Epithelial cell of esophagus (primary cell): ENCODE measurements at places on chromosomes 2 and 18.

GRCh38 chr2:37711831-37712230, 40.4 kb upstream of the CDC42EP3 start:
- DNase-seq: peak; percentile 69

- DNase-seq: peak; percentile 67
Observed at GRCh38 chr2:241877989-241878970, 8.8 kb downstream of the RTP5 start.

- DNase-seq: no peak
Observed at GRCh38 chr2:56500317-56500716, 316.5 kb downstream of the CCDC85A start.

DNA sequence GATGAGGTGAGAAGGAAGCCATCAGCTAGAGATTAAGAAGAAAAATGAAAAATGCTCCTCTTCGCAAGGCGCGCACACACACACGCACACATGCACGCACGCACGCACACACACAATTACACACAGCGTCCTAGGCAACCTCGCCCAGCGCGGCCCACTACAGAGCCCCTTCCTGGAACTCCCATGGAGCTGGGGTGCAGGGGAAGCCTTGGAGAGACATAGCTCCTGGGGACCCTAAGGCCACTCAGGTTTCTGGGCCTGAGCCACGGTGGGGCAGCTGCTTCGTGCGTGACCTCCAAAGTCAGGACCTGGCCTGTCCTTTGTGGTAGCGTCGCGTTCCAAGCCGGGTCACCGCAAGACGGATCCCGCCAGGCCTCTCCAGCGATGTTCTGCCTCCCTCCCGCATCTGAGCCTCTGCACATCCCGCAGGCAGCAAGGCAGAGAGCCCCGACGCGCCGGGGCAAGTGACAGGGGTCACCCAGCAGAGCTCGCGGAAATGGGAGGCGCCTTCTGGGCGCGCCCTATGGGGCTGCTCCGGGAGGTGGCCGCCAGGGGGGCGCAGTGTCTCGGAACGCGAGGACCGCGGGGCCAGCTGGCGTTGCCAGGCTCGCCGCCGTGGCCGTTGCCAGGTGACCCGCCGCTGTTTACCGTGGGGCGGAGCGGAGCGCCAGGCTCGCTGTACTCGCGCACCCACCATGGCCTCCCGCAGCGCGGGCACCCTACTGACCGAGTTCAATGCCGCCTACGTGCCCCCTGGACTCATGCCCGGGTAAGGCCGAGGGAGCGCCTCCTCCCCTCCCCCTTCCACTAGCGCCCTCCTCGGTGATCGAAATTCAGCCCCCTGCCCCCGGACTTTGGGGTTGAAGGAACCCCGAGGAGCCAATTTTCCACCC, 79.0 kb downstream of the CIB4 start:
- DNase-seq: peak; percentile 30

- DNase-seq: no peak
Observed at GRCh38 chr2:223652902-223653301, 50.7 kb upstream of the SCG2 start.

DNA sequence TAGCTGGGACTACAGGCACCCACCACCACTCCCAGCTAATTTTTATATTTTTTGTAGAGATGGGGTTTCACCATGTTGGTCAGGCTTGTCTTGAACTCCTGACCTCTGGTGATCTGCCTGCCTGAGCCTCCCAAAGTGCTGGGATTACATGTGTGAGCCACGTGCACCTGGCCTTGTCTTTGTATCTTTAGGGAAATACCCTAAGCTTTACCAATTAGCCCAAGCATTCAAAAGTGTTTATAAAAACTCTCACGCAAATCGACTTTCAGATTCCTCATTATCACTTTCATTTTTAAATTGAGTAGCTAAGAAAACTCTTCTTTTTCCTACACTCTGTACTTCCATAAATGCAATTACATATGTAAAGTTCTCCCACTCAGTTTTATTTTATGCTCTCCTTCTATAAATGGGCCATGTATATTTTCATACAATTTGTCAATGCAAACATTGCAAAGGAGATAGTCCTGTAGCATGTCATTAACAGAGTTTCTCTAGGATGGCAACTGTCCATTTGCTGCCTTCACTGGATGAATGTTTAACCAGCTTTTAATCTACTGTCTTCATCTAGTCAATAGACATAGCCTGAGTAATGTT, 326.2 kb upstream of the LRATD1 start:
- no peak for DNase-seq

DNA sequence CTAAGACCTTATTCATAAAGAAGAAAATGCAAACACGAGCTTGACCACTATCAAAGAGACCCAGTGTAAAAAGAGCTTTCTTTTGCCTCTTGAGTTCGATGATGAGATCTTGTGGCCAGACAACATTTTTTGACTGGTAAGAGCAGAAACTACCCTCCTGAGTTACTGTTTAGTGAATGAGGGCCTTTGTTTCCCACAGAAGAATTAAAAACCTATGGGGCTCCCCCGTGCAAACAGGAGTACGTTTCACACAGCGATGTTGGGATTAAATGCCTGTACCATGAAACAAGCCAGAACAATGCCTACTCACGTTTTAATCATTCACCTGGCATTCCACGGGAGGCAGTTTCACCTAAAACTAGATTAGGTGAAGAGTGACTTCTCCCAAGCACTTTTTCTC, 36.0 kb downstream of the MYCN start:
- peak; percentile 3 for DNase-seq

DNA sequence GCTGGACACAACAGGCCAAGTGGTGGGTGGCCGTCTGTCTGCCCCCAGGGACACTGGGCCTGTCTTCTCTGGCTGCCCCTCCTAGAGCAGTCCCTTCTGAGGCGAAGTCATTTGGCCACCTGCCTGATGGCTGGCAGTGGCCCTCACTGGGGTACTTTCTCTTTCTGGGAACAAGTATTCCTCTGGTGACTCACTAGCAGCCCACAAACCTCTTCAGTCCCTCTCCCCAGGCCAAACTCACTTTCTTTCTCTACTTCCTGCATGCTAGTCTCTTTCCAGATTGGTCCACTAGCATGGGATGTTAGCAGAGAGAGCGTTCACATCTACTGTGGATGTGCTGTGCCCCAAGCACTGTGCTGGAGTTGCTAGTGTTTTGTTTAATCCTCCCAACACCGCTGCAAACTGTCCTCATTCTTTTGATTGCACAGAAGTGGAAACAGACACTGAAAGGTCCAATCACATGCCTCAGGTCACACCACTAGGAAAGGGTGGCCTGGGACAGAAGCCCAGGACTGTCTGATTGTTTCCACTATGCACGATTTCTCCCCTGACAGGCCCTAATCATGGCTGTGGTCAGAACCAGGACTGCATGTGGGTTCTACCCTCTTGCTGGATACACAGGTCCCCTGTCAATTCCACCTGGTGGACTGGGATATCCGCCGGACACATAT, 5.2 kb downstream of the DYSF start:
- DNase-seq: no peak

GRCh38 chr2:187003611-187004010, 154.6 kb upstream of the ZSWIM2 start:
- no peak for DNase-seq

- DNase-seq: no peak
Observed at GRCh38 chr18:50706651-50707050, 113.2 kb downstream of the MRO start.

GRCh38 chr2:104125096-104125495, 728.8 kb upstream of the POU3F3 start:
- no peak for DNase-seq

DNA sequence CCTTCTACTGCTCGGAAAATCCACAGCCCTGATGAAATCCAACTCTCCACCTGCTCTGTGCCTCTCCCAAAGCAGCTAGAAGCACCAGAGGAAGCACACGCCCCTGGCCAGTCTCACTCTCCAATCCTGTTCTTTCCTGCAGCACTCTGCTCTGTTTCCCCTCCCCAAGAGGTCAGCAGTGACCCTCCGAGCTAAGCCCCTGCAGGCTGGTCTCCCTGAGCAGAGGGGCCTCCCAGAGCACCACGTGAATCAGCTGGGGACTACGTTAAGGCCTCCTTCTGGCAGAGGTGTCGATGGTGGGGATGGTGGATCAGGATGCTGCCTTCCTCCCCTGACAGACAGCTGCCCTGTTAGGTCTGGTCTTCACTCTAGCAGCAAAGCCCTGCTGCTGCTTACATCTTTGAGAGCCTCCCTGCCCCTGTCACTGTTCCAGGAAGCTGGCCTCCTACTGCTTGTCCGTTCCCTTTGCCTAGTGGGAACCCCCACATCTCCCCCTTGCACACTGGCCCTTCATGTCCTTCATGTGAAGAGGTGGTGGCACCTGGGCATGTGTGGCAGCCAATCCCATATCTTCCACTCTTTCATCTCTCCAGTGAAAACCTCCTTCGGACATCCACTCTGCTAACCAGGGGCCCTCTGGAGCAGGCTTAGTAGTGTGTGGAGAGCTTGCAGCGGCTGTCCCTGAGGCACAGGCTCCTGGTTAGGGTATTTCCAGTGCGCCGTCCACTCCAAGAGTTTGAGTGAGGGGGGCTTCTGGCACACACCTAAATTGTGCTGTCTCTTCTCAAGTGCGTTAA, 307.5 kb upstream of the HS6ST1 start:
- no peak for DNase-seq

DNA sequence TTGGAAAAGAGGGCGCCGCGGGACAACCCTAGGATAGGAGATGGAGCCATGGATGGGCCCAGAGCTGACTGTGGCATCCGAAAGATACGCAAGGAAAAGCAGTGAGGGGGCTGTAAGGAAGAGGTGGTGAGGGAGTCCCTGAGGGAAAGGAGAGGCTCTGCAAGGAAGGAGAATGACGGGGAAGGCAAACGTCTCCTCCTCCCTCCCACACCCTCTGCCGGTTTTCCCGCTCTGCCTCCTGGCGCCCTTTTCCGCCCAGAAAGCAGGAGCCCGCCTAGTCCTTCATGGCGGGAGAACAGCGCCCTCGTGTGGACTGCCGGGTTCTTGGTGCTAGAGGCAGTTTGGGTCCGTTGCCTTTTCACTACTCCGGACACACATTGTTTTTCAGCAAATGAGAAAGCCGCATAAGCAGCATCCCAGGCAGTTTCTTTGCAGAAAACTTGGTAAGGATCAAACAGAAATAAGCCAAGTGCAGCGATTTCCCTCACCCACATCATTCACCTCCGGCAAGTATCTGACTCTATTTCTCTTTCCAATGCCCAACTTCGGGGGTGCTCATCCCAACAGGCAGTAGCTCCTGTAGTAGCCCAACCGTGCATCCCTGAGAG, 200.4 kb downstream of the INO80D start:
- peak; percentile 76 for DNase-seq

GRCh38 chr2:121605820-121606733, 43.2 kb downstream of the CLASP1 start:
- DNase-seq: no peak

DNA sequence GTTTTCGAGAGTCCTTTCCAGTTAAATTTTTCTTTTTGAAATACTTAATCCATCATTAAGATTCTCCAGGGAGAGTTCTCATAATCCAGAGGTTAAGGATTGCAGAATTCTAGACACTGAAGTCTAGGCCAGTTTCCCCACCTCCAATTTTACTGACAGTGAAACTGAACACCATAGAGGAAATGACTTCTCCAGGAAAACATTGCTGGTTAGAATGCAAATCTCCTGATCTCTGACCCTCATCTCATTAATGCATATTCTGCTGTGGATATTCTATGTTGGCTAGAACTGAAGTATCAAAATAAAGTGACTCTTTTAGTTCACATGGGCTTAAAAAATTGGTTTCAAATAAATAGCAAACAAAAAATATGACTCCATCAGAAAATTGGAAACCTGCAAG, 105.8 kb upstream of the UGP2 start:
- DNase-seq: no peak

- no peak for DNase-seq
Observed at GRCh38 chr18:4232656-4233055, 222.5 kb downstream of the DLGAP1 start.

- no peak for DNase-seq
Observed at GRCh38 chr18:61963705-61964104, 70.9 kb upstream of the RNF152 start.
